NCI-H1048 (cell line): ENCODE measurements at places on chromosomes 7 and 10.

DNA sequence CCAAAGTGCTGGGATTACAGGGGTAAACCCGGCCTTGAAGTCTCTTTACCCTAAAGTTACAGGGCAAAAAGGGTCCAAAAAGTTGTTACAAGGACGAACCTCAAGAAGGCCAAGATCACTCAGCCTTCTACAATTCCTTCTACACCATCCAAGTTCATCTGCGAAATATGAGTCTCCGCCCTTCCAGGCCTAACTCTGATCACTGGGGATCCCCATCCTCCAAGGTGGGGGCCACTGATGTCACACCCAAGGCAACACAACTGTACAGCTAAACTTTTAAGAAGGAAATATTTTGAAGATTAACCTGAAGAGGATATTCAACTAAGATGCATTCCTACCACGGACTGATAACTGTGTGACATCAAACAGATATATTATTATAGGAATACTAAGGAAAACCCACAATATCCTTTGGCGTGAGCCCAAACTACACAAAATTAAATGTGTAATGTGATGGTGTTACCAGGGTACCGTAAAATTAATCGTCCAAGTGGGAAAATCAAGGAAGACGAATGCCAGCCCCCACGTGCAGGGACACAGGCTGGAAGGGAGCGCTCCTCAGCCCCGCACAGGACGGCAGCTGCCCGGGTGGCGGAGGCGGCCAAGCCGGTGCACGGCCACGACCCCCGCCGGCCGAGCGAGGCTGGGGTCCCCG, 1.0 kb downstream of the PAXIP1 start:
- no peak for DNase-seq

GRCh38 chr7:151945224-151945623, 11.0 kb upstream of the GALNTL5 start:
- no peak for DNase-seq

DNA sequence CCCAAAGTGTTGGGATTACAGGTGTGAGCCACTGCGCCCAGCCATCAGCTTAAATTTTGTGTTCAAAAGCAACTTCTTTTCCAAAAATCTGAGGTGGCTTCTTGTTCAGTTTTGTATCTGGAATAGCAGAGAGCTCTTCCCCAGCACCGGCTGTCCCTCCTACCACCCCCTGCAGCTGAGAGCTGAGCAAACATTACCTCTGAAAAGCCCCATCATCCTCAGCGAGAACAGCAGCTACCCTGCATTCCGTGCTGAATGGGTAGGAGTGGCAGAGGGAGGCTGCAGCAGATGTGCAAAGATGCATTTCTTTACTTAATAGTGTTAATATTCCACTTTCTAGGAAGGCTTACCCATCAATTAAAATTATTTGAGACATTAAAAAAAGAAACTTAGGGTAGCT, 31.8 kb downstream of the CCM2 start:
- DNase-seq = no peak

GRCh38 chr10:79329529-79329928, 17.7 kb upstream of the PPIF start:
- DNase-seq = no peak

- no peak for DNase-seq
These were observed 81.2 kb downstream of the EGFR start for GRCh38 chr7:55099821-55100543.

GRCh38 chr7:43954524-43955228, 28.4 kb downstream of the UBE2D4 start:
- DNase-seq = no peak
